A172 (cell line): ENCODE measurements at places on chromosomes 13 and 19.

DNA sequence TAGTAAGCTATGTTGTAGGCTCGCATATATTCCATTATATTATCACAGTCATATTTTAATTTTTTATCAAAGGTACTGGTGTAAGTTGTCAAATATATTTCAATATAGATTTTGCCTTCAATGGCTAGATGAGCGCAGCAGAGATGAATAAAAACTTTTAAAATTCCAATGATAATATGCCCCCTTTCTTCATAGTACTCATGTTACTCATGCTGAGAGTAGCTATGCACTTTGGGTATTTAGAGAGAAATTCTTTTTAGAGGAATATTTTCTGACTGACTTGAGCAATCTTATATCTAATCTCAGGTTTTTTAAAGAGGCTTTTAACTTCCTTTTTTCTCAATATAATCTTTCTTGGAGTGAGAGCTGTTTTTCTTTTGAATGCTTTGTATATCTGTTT lies 11.4 kb downstream of the ZNF254 start:
- DNase-seq: no peak

GRCh38 chr13:40355126-40355724 lies 311.2 kb downstream of the FOXO1 start:
- DNase-seq: no peak

GRCh38 chr19:47155148-47155547 lies 24.5 kb downstream of the SAE1 start:
- DNase-seq: no peak

DNA sequence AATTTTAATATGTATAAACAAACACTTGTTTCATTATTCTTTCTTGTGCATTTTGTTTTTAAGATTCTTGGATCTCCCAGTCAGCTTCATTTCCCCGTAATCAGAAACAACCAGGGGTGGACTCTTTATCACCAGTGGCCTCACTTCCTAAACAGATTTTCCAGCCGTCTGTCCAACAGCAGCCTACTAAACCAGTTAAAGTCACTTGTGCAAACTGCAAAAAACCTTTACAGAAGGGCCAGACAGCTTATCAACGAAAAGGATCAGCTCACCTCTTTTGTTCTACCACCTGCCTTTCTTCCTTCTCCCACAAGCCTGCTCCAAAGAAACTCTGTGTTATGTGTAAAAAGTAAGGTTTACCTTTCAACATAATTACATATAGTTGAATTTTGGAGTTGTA lies 44.3 kb downstream of the ZMYM2 start:
- no peak for DNase-seq

GRCh38 chr19:31099515-31100205 lies 249.6 kb downstream of the TSHZ3 start:
- peak; percentile 9 for DNase-seq

GRCh38 chr13:91357613-91358386 lies 10.3 kb downstream of the MIR17HG start:
- DNase-seq: no peak
